ENCODE measurements at places on chromosomes 5 and 9.

- no peak for DNase-seq
These were observed 159.4 kb downstream of the GABRB2 start for GRCh38 chr5:161387121-161387520.

DNA sequence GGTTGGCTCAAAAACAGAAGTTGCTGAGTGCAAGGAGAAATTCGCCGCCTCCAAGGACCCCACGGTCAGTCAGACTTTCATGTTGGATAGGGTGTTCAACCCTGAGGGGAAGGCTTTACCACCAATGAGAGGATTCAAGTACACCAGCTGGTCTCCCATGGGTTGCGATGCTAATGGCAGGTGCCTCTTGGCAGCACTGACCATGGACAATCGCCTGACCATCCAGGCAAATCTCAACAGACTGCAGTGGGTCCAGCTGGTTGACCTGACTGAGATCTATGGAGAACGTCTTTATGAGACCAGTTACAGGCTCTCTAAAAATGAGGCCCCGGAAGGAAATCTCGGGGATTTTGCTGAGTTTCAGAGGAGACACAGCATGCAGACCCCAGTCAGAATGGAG, 7.7 kb downstream of the GTF3C4 start:
- DNase-seq = no peak

DNA sequence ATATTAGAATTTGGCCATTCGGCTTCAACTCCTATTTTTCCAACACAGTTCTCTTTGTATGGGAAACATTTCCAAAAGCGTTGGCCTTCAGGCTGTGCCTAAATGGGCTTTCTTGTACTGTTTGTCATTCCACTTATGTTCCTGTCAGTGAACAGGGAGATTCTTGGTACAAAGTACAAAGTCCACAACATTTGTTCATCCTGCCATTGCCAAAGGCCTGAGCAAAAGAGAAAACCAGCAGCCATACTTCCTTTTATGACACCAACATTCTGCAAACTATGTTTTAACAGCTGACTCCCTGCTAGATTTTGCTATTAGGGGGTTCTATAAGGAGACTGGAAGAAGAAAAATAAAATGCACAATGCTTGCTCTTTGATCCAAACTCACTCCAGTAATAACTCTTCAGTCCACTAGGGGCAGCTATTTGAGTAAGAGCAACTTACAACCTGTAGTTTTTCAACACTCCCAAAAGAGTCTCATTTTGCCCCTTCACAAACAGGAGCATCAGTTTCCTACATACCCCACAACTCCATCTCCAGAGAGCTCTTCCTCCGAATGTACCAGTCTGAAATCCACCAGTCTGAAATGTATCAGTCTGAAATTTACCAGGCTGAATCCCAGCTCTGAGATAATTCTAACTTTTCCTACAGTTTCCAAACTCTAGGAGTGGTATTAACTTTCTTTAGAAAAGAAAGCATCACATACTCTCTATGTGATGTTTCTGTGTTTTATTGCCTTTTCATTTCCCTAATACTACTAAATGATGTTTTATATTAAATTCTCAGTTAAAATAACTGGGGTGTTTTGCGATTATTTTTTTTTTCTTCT, 693.8 kb downstream of the DNAH5 start:
- no peak for DNase-seq

DNA sequence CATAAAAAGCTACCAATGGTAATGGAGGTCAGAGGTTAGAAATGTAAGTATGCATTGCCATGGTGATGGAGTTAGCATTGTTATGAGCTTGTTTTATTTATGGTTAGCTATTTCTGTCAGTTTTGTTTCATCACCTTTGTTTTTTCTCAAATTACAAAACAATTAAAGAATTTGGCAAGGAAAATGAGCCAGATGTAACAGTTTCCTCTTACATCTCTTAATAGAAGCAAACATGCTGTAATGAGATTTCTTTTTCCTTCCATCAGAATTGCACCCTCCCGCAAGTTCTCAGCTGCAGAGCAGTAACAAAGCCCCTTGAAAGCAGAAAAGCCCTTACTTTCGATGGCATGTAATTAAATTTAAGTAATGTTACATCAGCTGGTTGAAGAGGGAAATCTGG, 233.0 kb downstream of the SGCD start:
- no peak for DNase-seq

GRCh38 chr9:32387256-32387655, 2.8 kb downstream of the ACO1 start:
- DNase-seq = no peak

DNA sequence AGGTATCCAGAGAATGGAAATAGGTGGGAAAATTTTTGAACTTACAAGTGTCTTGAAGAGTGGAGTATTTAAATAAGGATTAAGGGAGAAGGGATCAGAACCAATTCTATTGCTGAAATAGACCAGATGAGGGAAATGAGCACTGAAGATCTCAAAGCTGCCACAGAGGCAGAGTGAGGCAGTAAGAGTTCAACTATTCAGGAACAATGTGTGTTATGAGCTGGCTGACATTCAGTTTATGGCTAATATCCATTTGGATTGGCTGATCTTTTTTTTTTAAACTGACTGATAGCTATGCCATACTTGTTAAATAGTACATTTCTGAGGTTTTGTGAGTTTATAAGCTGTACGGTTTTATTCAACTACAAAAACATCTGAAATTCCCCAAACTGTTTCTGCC, 95.3 kb upstream of the GNA14 start:
- DNase-seq = no peak

DNA sequence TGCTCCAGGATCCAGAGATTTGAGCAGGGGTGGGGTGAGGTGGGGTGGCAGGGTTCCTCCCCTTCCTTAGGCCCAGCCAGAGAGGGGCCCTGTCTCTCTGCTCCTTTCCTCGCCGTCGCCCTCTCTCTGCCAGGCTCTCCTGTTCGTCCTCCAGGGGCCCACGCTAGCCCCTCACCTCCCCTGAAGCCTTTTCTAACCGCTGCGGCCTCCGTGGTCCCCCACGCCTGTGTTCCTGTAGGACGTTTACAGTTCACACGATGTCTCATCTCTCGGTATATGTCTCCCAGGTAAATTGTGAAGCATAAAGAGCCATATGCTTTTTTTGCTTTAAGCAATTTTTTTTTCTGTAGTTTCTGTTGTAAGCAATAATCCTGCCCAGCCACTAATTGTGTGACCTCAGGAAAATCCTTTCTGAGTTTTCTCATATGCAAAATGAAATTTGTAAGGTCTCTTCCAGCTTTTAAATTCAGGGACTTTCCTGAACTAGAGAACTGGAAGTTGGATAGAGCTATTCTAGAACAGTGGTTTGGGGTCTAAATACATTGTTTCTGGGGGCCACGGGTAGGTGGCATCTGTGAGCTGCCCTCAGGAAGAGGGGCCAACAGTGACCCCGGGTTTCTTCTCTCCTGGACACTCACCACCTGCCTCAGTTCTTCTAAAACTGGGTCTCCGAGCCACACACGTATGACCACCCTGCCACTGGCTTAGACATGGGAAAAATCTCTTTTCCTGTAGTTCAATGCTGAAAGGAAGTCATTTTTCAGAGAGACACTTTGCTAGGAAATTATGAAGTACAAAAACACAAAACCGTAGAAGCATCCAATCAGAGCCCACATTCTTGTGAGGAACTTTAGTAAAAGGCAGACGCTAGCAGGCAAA, 50.2 kb upstream of the ZNF366 start:
- DNase-seq = no peak

- DNase-seq = no peak
These were observed 37.3 kb upstream of the ADRA1B start for GRCh38 chr5:159878988-159879471.
